ENCODE measurements at places on chromosomes 4 and X.

GRCh38 chrX:117768861-117769604, 347.6 kb downstream of the KLHL13 start:
- no peak for DNase-seq

- DNase-seq: no peak
Measured at GRCh38 chr4:5372198-5372597, 320.9 kb downstream of the STK32B start.

DNA sequence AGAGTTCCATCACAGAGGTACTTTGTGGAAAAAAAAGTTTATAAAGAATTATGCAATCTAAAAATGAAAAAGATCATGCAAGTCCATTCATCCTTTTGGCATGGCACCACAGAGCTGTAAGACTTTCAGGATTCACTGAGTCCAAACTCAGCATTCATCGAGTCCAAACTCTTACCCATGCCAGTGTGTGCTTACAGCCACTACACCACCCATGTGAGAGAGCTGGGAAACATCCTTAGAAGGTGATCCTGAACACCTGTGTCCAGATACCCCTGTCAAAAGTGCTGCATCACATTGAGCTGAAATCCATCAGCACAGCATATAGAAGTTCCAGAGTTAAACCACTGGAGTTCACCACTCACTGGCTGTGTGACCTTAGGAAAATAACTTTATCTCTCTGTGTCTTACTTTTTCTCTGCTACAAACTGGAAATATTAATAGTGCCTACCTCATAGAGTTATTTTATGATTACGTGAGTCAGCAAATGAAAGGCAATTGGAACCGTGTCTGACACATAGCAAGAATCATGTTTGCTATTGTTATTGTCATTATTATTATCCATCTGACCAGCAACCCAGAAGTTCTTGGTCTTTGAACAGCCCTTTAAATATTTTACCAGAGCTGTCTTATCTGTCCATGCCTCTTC, 115.0 kb upstream of the FTHL17 start:
- DNase-seq: no peak

DNA sequence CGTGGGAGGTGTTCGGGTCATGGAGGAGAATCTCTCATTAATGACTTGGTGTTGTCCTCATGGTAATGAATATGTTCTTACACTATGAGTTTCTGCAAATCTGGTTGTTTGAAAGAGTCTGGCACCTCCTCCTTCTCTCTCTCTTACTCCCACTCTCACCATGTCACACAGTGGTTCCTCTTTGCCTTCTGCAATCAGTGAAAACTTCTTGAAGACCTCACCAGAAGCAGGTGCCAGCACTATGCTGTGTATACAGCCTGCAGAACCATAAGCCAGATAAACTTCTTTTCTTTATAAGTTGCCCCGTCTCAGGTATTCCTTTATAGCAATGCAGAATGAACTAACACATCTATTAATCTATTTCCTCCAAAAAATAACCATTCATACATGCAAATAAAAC, 275.0 kb downstream of the ANTXR2 start:
- no peak for DNase-seq

DNA sequence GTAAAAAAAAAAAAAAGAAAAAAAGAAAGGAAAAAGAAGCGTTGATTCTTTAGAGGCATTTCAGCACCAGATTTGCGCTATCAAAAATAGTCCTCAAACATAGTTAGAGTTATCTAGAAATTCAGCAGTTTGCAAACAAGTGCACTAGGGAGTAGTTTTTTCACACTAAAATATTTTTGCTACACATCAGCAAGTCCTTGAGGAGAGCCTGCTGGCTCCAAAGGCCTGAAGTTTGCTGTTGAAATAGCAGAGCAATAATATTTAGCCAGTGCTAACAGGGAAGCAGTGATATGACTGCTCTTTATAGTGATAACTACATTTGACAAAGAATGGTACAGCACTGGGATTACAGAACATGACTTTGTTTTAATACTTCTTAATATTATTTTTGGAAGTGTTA, 472.2 kb downstream of the PCDH7 start:
- no peak for DNase-seq

- no peak for DNase-seq
Measured at GRCh38 chr4:126369076-126369475, 1054.3 kb downstream of the FAT4 start.

DNA sequence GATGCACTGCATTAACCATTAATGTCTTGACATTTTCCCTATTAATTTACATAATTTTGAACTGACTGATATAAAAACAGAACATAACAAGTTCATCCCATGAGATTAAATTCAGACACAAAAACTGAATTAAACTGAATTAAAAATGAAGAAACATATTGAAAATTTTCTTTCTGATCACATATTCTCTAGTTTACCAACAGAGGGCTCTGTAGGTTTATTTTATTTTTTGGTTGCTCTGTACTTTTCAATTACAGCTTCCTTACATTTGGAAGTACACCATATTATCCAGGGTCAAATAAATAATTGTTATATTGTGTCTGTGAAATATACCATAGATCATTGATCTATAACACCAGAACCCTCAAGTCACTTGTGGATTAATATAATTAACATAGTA, 27.3 kb upstream of the CT83 start:
- no peak for DNase-seq

DNA sequence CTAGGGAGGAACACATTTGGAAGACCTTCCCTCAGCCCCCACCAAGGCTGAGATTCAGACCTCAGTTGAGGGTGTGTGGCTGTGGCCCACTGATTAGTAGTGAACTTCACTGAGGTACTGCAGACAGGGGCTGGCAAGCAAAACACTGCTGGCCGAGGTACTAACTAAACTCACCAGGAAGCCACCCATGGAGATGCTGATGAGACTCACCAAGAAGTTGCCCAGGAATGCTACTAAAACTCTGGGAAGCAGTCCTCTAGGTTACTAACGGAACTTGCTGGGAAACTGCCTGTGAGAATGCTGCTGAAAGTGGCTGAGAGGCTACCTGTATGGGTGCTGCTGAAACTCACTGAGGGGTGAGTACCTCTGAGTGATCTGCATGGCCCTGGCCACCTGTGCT, 372.4 kb upstream of the RPS6KA3 start:
- DNase-seq: no peak

All from T1000 (cell line).